ENCODE measurements at places on chromosomes 16 and 17.

GRCh38 chr17:37358830-37359681 is 16.7 kb upstream of the C17orf78 start:
- peak; percentile 98 for DNase-seq

DNA sequence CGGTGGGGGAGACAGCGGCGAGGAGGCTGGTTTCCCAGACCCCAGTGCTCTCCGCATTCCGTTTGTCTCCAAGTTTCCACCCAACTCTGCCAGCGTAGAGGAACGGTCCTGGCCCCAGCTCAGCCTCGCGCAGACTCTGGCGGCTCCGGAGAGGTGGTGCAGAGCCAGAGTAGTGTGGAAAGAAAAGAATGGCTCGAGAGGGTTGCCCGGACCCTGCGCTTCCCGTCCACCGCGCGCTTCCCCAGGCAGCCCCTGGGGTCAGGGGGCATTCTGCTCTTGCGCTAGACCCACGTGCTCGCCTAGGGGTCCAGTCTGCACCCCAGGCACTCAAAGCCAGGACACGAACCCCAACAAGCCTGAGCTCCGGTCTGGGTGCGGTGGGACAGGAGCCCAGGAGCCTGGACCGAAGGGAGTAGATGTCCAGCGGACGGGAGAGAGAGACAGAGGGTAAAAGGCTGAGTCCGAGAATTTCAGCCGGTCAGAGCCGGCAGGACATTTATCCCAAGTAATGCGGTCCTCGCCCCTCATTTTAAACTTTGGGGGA is 3.8 kb downstream of the PMP22 start:
- DNase-seq, result peak; percentile 76

DNA sequence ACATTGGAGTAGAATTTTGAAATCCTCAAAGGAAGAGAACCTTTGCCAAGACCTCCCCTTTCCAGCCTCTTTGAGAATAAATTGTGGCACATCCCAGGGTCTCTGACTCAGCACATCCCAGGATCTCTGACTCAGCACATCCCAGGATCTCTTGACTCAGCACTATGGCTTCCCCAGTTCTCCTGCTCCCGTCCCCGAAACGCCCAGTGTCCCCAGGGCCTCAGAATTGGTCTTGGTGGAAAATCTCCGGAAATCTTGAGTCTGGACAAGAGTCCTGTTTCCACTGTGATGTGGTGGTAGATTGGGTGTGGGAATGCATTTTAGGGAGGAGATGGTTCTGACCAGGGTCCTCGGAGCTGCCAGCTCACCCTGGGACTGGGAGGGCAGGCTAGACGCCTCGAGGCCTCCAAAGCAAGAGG is 19.2 kb downstream of the PLXDC1 start:
- DNase-seq, result no peak

- DNase-seq, result no peak
These were observed 214.3 kb upstream of the CDH11 start for GRCh38 chr16:65336160-65336559.

DNA sequence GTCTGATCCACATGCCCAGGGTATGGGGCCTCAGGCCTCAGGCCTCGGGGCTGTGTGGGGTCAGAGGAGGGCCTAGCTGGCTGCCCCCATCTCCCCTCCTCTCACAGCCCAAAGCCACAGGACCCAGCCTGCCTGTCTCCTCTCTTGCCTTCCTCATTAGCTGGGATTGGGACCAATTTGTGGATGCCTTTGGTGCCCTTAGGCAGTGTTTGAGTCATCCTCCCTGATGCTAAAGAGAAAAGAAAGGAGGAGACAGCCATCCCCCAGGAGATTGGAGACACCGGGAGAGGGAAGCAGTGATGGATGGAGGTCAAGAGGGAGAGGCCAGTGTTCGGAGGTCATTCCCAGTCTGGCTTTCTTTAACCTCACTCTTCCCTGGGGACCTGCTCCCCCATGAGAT is 23.3 kb upstream of the NOG start:
- DNase-seq, result no peak

DNA sequence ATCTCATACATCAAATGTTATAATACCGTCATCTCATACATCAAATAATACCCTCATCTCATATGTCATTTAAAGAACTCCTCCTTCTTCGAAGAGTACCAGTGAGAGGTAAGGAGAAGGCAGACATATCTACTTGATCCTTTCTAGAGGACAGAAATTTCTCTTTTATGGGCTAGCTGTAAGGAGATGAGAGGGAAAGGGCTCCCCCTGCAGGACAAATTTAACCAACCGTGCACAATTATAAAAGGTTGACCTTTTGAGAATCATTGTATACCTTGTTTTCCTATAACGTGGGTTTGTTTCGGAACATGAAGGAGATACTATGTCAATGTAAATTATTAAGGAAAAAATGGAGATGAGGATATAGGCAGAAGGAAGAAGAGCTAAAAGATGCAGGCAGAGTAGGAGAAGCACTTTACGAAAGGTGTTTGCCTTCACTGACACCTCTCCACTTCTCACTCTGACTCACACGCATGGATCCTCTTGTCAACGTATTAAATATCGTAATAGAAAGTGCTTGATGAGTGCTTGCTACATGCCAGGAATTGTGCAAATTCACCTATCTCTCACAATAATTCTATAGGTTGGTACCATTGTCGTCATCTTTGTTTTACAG is 465.9 kb upstream of the ERCC4 start:
- DNase-seq, result peak; percentile 70

DNA sequence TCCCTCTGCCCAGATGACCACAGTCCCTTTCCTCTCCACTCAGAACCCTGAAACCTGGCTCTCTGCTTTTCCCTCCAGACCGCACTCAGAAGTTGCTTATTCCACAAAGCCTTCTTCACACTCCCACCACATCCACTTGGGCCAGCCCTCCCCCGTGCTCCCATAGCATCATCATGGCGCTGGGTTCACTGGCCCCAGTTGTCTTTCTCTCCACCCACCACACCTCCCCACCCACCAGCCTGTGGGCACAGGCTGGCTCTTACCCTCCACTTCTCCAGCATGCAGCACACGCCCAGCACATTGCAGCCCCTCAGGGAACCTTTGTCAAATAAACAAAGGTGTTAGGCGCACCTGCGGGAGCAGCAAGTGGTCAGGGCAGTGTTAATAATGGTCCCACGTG is 130.0 kb downstream of the KATNIP start:
- DNase-seq, result no peak

GRCh38 chr16:70601576-70602575 is 44.5 kb upstream of the IL34 start:
- peak; percentile 24 for DNase-seq

GRCh38 chr16:69444873-69445517 is 20.6 kb downstream of the CYB5B start:
- DNase-seq, result peak; percentile 32

GRCh38 chr17:48570325-48571023 is 7.7 kb downstream of the HOXB4 start:
- DNase-seq, result no peak

- DNase-seq, result no peak
These were observed 70.4 kb downstream of the ZDHHC7 start for GRCh38 chr16:84940670-84941551.

- DNase-seq, result no peak
These were observed 85.3 kb downstream of the ENGASE start for GRCh38 chr17:79159926-79160325.

DNA sequence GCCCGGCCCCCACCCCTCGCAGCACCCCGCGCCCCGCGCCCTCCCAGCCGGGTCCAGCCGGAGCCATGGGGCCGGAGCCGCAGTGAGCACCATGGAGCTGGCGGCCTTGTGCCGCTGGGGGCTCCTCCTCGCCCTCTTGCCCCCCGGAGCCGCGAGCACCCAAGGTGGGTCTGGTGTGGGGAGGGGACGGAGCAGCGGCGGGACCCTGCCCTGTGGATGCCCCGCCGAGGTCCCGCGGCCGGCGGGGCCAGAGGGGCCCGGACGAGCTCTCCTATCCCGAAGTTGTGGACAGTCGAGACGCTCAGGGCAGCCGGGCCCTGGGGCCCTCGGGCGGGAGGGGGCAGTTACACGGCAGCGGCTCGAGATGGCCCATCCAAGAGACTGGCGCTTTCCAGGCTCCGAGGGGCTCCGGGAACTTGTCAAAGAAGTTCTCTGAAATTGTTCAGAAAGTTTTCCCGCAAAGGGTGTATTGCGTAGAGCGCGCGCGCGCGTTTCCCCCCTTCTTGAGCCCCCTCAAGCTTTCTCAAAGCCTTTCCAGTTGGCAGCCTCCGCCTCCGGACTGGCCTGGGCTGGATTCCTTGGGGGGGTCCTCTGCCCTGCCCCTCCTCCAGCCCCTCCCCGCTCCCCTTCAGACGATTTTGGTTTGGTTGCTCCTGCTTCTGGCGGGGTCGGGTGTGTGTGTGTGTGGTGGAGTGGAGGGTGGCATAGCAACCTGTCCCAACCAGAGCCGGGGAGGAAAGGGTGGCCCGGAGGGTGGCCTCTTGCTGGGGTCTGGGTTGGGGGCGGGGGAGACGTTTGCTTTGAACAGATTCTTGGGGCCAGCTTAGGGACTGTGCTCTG is 504 bp downstream of the ERBB2 start:
- DNase-seq, result no peak

- no peak for DNase-seq
These were observed 9.0 kb downstream of the TEKT5 start for GRCh38 chr16:10685709-10686108.

- DNase-seq, result no peak
These were observed 31.3 kb downstream of the COX4I1 start for GRCh38 chr16:85830821-85831220.

DNA sequence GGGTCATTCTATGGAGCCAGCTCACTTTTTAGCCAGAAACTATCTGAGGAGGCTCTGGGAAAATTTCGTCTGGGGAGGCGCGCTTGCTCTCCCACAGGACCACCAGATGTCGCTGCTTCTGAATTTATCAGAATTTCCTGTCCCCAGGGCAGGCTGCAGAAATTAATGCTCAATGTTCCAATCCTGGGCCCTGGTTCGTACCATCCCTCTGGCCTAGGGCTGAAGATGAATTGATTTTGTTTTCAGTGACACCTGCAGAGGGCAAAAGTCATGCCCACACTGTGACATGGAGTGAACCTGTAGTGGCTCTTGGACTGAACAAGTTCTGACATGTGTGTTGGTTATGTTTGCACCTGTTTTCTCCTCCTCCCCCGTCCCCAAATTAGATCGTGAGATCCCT is 482.6 kb downstream of the NPIPA7 start:
- peak; percentile 76 for DNase-seq

Measured in hematopoietic multipotent progenitor cell treated with erythropoietin and hydrocortisone succinate and interleukin-3 and kit ligand, for 6 days (in vitro differentiated cells).